ENCODE measurements at places on chromosomes 5 and 9.

GRCh38 chr5:52449516-52449915 lies 338.2 kb upstream of the ITGA1 start:
- no peak for DNase-seq

DNA sequence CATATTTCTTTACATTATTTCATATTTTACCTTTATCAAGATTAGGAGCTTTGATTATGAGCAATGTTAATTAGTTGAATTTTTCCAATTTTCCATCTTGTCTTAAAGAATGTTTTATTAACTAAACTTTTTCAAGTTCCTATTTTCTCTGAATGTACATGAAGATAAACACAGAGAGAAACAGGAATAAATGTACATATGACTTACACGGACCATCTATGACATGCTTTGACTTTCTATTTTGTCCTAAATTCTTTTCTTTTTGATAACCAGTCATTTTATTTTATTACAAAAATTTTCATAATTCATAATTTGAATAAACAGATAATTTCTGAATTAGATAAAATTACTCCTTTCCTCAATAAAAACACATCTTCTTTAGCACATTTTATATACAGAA lies 1038.8 kb upstream of the ARRDC3 start:
- DNase-seq, result no peak

DNA sequence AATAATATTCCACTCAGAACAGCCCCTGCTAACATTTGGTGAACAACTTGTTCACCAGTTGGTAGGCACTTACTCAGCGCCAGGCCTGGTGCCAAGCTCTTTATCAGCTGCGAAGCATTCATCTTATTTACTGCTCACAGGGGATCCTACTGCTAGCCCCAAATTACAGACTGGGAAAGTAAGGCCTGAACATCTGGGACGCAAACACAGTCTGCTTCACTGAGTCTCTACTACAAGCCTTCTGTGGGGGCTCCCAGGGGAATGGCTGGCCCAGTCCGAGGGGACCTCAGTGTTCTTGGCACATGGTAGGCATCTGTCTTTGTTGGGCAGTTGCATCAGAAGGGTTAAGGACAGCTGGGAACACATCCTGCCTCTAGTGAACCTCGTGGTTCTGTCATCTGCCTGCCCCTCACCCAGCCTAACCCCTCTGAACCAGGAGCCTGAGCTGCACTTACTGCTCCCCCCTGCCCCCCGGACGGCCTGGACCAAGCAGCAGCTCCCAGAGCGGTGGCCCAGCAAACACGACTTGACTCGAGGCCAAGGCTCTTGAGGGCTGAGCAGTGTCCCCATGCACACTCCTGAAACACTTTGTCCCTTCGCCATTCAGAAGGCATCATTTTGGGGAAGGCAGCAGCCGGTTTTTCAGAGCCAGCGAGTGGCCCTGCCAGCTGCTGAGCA lies at the start of gene PHYHD1:
TSS of gene PHYHD1 (plus strand) at position 602 of the 678 bp plus-strand sequence. CDS start 1,342 bp downstream, outside the sequence.
- DNase-seq, result no peak

DNA sequence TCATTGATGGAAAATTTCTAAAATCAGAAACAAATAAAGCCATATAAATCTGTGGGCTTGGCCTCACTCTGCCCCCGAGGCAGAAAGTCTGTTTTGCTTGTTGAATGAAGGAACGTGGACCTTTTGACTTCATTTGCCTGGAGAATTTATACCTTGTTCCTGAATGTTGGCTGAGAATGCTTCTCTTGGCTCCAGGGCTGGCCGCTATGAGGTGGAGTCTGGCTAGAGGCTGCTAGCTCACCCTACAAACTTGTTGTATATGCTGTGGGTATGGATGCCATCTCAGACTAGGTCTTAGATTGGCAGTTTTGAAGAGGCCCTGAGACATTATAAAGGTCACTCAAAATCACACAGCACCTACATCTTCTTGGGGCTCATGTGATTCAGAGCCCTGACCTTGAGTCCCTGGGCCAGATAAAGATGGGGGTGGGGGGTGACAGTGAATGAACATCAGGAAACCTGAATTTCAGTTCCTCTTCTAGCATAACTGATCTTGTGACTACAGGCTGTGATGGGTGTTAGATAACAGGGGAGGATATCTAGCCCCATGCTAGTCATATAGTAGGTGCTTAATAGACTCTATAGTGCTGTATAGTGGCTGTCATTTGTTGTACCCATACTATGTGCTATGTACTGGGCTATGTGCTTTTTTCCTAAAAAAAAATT lies 2.8 kb downstream of the GM2A start:
- DNase-seq, result no peak

DNA sequence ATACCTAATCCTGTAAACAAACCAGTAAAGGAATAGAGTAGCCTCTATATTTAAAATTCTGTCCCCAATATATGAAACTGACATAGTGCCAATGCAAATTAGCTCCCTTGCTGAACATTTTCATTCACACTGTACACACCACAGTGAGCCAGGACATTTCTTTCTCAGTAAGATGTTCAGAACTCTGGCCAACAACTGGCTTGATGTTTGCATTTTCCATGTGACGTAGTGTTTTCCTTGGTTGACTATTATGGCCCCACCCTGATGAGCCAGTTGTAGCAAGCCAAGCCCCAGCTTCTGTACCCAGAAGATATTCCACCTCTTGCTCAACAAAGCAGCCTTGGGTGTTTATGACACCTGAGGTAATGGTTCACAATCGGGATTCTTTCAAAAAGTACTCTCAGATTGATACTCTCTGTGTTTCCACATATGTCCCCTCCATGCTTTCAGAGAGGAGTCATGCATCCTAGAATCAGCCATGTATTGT lies 17.7 kb upstream of the ANXA1 start:
- no peak for DNase-seq

All from stimulated activated CD4-positive, alpha-beta T cell treated with anti-CD3 and anti-CD28 coated beads, Interleukin-15, amount 100 ng/mL, for 24 hours (primary cell).